ENCODE measurements at places on chromosomes 11 and 22.

DNA sequence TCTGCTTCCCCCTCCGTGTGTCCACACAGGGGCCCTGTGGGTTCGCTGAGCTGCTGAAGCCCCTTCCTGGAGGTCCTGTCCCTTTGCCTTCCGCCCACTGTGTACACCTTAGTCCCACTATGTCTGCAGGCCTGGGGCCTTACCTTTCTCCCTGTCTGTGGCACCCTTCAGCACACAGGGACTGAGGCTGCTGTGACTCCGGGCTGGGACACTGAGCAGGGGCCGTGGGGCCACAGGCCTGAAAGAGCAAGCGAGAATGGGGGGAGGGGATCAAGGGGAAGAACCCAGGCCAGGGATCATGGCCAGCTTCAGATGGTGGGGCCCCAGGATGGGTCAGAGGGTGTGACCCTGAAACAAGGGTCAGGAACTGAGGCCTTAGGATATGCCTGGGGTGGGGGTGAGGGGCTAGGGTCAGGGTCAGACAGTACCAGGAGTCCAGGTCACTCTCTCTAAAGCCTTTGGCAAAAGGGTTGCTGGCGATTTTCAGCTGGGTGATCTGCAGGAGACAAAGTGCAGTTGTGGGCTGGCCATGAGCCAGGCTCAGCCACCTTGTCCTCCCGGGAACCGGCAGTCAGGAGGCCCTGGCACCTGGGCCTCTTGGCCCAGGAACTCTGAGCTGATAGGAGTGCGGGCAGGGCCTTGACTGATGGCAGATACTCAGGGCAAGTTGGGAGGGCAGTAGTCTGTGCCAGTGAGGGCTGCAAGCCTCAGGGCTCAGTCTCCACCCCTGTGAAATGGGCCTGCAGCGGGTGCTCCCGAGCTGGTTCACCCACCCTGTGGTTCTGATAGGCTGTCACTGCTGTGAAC is 2.6 kb upstream of the NUDT8 start:
- DNase-seq, result no peak

GRCh38 chr22:27152033-27152432 is 494.6 kb downstream of the MIAT start:
- DNase-seq, result no peak

- no peak for DNase-seq
These were observed 15.0 kb upstream of the RTN4R start for GRCh38 chr22:20282901-20283673.

GRCh38 chr11:72724851-72725723 is 27.1 kb downstream of the ARAP1 start:
- DNase-seq, result peak; percentile 74

- DNase-seq, result no peak
These were observed 1343.7 kb downstream of the BRD1 start for GRCh38 chr22:48483764-48484528.

DNA sequence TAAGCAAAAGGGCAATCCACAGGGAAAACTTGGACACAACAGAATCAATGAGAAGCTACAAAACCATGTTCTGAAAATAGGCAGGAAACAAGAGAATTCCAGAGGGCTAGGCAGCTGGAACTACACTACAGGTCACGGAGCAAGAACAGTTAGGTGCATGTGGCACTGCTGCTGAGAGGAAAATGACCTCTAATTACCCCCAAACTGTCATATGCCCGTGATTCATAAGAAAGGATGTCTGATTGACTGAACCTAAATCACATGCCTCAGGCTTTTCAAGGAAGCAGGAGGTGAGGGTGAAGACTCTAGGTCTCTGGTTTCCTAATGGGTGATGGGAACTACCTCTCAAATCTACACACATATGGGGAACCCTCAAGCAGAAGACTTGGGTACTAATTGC is 17.9 kb upstream of the RRAS2 start:
- DNase-seq, result peak; percentile 54

- DNase-seq, result no peak
These were observed 70.5 kb downstream of the JAM3 start for GRCh38 chr11:134139303-134139872.

DNA sequence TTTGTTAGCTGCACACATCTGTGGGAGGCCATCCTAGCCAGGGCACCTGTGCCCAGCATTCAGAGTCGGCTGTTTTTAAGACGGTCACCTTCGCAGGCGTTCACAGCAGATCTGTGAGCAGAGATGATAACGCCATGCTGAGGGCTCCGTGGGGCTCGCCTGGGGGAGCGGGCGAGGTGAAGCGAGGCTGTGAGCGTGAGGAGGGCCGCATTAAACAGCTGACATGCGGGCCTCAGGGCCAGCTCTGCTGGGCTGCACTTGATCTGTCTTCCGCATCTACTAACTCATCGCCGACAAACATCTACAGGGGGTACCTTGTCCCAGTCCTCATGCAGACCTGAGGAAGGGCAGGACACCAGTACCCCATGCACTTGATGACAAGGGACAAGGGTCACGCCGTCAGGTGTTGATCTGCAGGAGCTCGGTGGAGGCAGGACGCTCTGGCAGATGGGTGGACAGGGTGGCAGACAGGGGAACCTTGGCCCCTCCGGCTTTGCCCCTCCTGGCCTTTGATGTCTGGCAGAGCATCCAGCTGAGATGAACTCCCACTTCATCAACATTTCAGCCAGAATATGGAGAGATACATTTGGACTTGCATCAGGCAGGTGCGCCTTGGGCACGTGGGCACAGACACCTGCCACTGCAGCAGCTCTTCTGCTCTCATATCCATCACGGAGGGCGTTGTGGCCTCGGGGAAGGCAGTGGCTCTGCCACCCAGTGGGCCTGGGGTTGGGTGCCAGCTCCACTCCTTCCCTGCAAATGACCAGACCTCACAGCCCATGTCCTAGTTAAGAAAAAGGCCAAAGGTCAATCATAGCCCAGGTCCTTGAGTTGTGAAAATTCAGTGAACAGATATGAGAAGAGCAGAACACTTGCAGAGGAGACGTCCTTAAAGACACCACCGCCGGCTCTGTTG is 822.9 kb downstream of the BRD1 start:
- no peak for DNase-seq

- no peak for DNase-seq
These were observed 267.2 kb downstream of the NTM start for GRCh38 chr11:131637469-131638175.

DNA sequence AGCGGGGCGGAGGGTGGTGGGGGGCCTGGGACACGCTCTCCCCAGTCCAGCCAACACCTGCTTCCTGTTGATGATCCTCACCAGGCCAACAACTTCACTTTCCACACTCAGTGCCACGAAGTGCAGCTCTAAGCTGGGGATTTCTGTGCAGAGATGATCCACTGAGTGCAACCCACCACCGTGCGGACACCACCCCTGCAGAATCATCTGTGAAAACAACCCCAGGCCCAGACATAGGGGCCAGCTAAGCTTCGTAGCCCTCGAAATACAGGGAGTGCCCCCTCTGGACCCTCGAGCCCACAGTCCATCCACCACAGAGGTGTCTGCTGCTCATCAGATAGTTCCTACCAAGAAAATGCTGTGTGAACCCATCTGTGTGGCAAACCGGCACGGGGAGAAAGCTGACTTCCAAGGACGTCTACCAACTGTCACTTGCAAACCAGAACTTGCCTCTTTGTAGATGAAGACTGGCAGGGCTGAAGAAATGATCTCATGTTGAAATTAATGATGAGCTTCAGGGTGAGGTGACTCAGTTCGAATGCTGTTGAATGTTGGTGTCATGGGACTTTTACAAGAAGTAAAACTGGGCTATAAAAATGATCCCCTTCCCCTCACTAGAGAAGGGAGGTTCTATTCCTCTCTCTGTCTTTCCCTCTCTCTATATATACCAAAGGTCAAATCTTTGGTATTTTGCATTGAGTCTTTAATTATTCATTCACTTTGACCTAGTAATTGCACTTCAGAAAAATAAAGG is 73.4 kb downstream of the MYEOV start:
- no peak for DNase-seq

DNA sequence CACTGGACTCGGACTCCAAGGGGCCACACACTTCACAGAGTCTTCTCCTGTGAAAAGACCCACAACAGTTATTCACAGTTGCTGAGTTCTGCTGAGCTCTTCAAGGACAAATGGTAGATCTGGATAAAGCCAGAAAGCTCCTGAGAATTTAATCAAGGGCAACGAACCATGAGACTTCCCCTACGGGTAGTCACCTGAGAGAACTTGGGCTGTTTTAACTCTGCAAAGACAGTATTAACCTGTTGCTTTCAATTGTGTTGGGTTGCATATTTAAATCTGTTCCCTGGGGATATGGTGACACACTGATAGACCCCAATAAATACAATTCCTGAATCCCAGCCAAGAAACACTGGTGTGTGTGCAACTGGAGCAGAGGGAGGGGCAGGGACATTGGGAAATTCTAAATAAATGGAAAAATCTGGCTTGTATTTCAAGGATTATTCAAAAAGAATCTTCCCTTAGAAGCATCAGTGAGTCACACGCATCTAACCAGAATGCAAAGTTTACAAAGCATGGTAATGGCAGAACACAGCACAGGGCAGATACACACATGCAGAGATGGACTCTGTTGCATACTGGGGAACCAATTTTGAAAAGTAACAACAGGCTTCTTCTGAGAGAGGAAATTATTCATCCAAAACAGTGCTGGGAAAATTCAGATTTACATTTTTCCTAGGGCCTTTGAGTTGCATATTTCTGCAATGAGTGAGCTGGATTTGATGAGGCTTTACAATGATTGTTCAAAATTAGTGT is 4.0 kb downstream of the KCNJ1 start:
- DNase-seq, result no peak

- no peak for DNase-seq
These were observed 105.3 kb downstream of the RCN1 start for GRCh38 chr11:32196137-32196536.

DNA sequence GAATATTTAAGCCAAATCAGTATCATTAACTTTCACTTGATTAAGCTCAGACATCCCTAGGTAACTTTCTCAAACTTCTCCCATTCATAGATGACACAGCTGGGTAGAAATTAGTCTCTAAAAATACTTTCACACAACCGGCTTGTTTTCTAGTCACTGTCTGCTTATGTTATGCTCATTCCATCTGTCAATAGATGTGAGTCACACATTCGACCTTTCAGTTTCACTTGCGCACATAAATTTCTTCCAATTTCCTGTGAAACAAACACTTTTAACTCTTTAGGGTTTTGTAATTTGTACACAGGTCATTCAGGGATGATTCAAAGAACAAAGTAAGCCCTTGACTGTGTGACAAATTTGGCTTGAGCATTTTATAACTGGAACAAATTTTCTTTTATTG is 723.0 kb downstream of the KCNA4 start:
- DNase-seq, result peak; percentile 27

- DNase-seq, result no peak
These were observed 15.8 kb downstream of the APOL2 start for GRCh38 chr22:36223504-36223903.
